Gastroesophageal sphincter (tissue), 4 donors: ENCODE measurements at places on chromosomes 7 and 10. TPM values are rescaled to one million over a fixed set of nuclear protein-coding genes. Genes with fewer than 3 reads are reported as not detected.

DNA sequence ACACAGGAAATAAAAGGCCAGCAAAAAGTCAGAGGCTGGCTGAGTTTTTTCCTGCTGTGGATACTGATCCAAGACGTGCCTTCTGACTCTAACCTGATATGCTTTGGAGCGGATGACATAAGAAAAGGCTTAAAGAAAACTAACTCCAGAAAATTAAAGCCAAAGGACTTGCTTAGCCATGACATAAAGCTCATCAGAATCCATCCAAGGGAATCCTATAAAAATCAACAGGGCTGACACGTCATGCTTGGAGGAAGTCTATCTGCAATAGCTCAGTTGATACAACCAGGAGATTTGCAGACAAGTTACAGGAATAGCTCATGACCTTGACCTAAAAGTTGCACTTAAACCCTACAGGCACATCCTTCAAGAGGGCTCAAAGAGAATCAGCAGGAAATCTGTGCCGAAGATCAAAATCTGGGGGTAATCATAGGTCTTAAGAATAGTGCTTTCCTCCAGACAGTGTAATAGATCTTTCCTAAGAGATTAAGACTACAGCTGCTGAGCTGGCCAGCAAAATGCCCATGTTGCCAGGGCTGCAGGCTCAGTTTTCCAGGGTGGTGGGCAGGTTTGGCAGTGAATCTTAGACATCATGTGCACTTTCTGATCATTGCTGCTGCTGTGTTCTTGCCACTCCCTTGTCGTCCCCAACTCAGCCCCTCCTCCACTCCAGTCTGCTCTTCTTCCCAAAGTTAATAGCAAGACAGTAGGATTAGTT is 111.5 kb upstream of the SVIL start:
- ATAC-seq = no peak

- ATAC-seq = no peak
These were observed 59.5 kb downstream of the LARP4B start for GRCh38 chr10:871951-872403.

DNA sequence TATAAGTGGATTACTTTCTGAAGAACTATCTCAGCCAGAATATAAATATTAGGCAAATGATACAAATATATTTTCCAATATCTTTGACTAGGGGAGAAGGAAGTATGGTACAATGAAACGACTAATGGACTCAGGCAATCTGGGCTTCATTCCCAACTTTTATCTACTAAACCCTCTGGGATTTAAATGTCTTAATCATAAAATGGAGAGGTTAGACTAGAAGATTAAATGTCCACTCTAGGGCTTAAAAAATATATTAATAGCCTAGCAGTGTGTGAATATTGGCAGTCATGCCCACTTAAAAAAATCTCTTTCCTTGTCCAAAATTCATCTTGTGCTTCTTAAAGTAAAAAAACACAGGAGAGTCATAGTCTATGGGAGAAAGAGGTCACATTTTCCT is 98.3 kb downstream of the CTTNBP2 start:
- no peak for ATAC-seq

- ATAC-seq = no peak
These were observed 19.7 kb downstream of the BHLHA15 start for GRCh38 chr7:98230746-98231471.

DNA sequence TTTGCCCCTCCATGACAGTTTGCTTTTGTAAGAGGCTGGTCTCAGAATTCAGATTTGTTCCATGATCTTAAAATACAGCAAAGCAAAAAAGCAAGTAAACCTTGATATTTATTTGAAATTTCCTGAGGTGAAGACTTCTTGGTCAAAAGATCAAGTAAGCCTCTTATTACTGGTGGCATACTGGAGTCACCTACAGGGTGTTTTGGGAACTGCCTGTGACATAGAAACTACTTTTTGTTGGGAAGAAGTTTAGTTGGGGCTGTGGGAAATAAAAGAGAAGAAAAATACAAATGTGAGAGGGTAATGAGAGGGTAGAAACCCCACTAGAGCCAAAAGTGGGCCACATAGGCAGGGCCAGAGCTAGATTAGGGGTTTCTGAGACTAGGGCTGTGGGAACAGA is 217.9 kb downstream of the OTUD1 start:
- no peak for ATAC-seq

The OR2A5 gene
- total RNA-seq = not detected

The VIPR2 gene
- total RNA-seq = 13.3 TPM

The OPALIN gene
- not detected for total RNA-seq
